Activated T-helper 1 cell treated with anti-CD3 and anti-CD28 coated beads, Interleukin-12 subunit alpha, Interleukin-12 subunit beta, Interleukin-2, Interleukin-4 antibody, amounts not matched to agents 30 ng/mL and 10 ng/mL and 1 ng/mL, durations not matched to agents 14 hours and 24 hours and 36 hours (primary cell): ENCODE measurements at places on chromosomes 3 and 15. TPM values are rescaled to one million over a fixed set of nuclear protein-coding genes. Genes with fewer than 3 reads are reported as not detected.
A peak's percentile ranks its signal among the peaks of the same experiment; 100 is the strongest.

GRCh38 chr3:160941885-160942494, 163.2 kb downstream of the B3GALNT1 start:
- H3K27ac ChIP-seq, result no peak overlapping the region
- no peak overlapping the region for H3K4me3 ChIP-seq
- peaks cover 7% of the 10 kb centered on the region for H3K4me1 ChIP-seq
- H3K27me3 ChIP-seq, result no peaks in the 10 kb centered on the region
- DNase-seq, result peak; percentile 50

Gene RARRES1
- not detected in 2 replicates for total RNA-seq

Gene MITF
- total RNA-seq, result 0.54 TPM in 1 of 2 replicates, not detected in the other

- H3K4me1 ChIP-seq, result no peaks in the 10 kb centered on the region
- no peaks in the 10 kb centered on the region for H3K36me3 ChIP-seq
- H3K27ac ChIP-seq, result no peak overlapping the region
- no peak overlapping the region for H3K4me3 ChIP-seq
Measured at GRCh38 chr3:59185591-59186369, 136.0 kb upstream of the CFAP20DC start.

DNA sequence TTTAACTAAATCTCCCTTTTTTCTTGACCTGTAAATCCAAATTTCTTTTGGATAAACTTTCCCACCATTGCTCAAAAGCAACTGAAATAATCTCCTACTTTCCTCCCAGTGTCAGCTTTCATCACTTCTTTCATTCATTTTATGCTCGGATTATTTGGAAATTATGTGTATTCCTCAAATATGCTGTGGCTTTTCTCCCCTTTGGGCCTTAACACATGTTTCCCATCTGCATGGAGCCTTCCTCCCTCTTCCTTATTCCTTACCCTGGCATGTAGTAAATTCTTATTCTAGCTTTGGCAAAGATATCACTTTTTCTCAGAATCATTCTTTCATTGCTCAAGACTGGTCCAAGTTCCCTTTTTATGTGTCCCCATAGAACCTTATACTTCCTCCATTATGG, 41.8 kb upstream of the TUSC7 start:
- no peaks in the 10 kb centered on the region for H3K36me3 ChIP-seq
- H3K27me3 ChIP-seq, result no peaks in the 10 kb centered on the region
- no peak overlapping the region for H3K4me3 ChIP-seq
- H3K4me1 ChIP-seq, result no peaks in the 10 kb centered on the region
- DNase-seq, result no peak

Gene CCR2
- total RNA-seq, result 20.6 and 21.0 TPM in 2 replicates

DNA sequence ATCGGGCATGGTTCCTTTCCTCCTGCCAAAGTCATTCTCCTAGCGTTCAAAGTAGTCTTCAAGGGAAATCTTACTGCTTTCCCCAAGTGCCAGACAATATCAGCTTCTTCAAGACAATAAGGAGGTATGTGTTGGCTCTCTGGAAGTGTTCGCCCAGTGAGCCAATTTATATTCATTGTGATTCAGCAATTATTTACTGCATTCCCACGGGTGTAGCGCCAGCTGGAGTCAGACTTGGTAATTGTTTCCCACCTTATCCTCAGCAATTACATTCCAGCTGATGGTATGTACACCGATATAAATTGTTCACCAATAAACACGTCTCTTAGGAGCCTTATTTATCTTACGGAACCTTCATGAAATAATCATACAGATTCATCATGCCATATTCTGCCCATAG, 103.6 kb upstream of the CTNNB1 start:
- no peak overlapping the region for H3K27ac ChIP-seq
- no peak overlapping the region for H3K4me3 ChIP-seq
- no peaks in the 10 kb centered on the region for H3K36me3 ChIP-seq
- no peaks in the 10 kb centered on the region for H3K4me1 ChIP-seq

- H3K4me1 ChIP-seq, result no peaks in the 10 kb centered on the region
- H3K27ac ChIP-seq, result no peak overlapping the region
- no peaks in the 10 kb centered on the region for H3K36me3 ChIP-seq
Measured at GRCh38 chr3:110457508-110457907, 614.1 kb upstream of the NECTIN3 start.

- H3K36me3 ChIP-seq, result peaks cover 1% of the 10 kb centered on the region
- DNase-seq, result no peak
- no peaks in the 10 kb centered on the region for H3K27me3 ChIP-seq
- H3K4me3 ChIP-seq, result no peak overlapping the region
- H3K4me1 ChIP-seq, result no peaks in the 10 kb centered on the region
- no peak overlapping the region for H3K27ac ChIP-seq
Measured at GRCh38 chr3:24119321-24119751, 174.2 kb downstream of the NR1D2 start.

GRCh38 chr3:12841970-12842328, 584 bp upstream of the RPL32 start:
- peaks cover 43% of the 10 kb centered on the region for H3K36me3 ChIP-seq
- H3K4me1 ChIP-seq, result peaks cover 33% of the 10 kb centered on the region
- no peak for DNase-seq
- peak overlapping the region; percentile 97 for H3K4me3 ChIP-seq
- H3K27me3 ChIP-seq, result peaks cover 2% of the 10 kb centered on the region

GRCh38 chr3:194930377-194931204, 244.9 kb downstream of the FAM43A start:
- H3K36me3 ChIP-seq, result no peaks in the 10 kb centered on the region
- H3K27me3 ChIP-seq, result peaks cover 7% of the 10 kb centered on the region
- no peaks in the 10 kb centered on the region for H3K4me1 ChIP-seq
- DNase-seq, result no peak
- no peak overlapping the region for H3K27ac ChIP-seq

Gene IL17RE
- 3.2 and 3.5 TPM in 2 replicates for total RNA-seq

Gene MESP1
- 4.6 and 6.6 TPM in 2 replicates for total RNA-seq

Gene ARRDC4
- total RNA-seq, result 1.3 and 1.5 TPM in 2 replicates

Gene INKA1
- total RNA-seq, result 1.3 and 2.7 TPM in 2 replicates

- DNase-seq, result no peak
- peaks cover 12% of the 10 kb centered on the region for H3K4me1 ChIP-seq
- no peaks in the 10 kb centered on the region for H3K36me3 ChIP-seq
- H3K27me3 ChIP-seq, result peaks cover 1% of the 10 kb centered on the region
- no peak within 1 kb of the TSS for H3K27ac ChIP-seq
- no peak within 1 kb of the TSS for H3K4me3 ChIP-seq
Measured at GRCh38 chr3:50303013-50303815, at the start of gene HYAL1. Gene HYAL1 (minus strand): TSS chr3:50303574. CDS start chr3:50302956, 618 bp downstream.

Gene TMEM108
- total RNA-seq, result not detected in 2 replicates

GRCh38 chr3:54349231-54349652, 226.9 kb downstream of the CACNA2D3 start:
- H3K27ac ChIP-seq, result no peak overlapping the region
- no peaks in the 10 kb centered on the region for H3K27me3 ChIP-seq
- no peaks in the 10 kb centered on the region for H3K36me3 ChIP-seq
- H3K4me1 ChIP-seq, result no peaks in the 10 kb centered on the region

Gene KCNMB3
- 0.10 and 0.47 TPM in 2 replicates for total RNA-seq

- no peak overlapping the region for H3K27ac ChIP-seq
- DNase-seq, result no peak
- peaks cover 8% of the 10 kb centered on the region for H3K4me1 ChIP-seq
Measured at GRCh38 chr15:75192307-75192706, 9.4 kb upstream of the C15orf39 start.

- no peak overlapping the region for H3K4me3 ChIP-seq
- H3K27ac ChIP-seq, result no peak overlapping the region
- peaks cover 4% of the 10 kb centered on the region for H3K36me3 ChIP-seq
- H3K4me1 ChIP-seq, result peaks cover 12% of the 10 kb centered on the region
- DNase-seq, result no peak
- no peaks in the 10 kb centered on the region for H3K27me3 ChIP-seq
Measured at GRCh38 chr3:69292959-69293574, 92.8 kb downstream of the FRMD4B start.

GRCh38 chr15:27219636-27220035, 248.7 kb downstream of the GABRG3 start:
- no peak overlapping the region for H3K4me3 ChIP-seq
- H3K27me3 ChIP-seq, result no peaks in the 10 kb centered on the region
- no peaks in the 10 kb centered on the region for H3K36me3 ChIP-seq
- H3K27ac ChIP-seq, result no peak overlapping the region

DNA sequence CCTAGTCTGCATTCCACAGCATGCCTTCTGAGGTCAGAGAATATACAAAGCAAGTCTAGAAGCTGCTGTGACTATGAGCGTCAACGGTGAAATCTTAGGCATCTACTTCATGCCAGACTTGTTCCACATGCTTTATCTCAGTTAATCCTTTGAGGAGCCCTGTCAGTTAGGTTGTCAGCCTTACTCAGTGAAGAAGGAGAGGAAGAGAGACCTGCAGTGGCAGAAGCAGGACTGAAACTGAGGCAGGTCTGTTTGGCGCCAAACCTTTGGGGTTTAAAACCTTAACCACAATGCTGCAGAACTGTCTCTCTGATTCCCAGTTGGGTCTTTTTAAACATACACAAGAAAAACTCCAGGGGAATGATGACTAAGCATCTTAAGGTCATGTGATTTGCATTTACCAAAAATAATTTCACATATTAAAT, 139.0 kb upstream of the LIPC start:
- peaks cover 6% of the 10 kb centered on the region for H3K36me3 ChIP-seq
- H3K4me3 ChIP-seq, result no peak overlapping the region
- H3K27ac ChIP-seq, result peak overlapping the region; percentile 61
- peaks cover 48% of the 10 kb centered on the region for H3K4me1 ChIP-seq
